Left ventricle myocardium inferior (tissue), 1 donor: ENCODE measurements at places on chromosomes 5 and 9.

GRCh38 chr9:15543047-15543813 lies 9.6 kb upstream of the CCDC171 start:
- no peak for DNase-seq

DNA sequence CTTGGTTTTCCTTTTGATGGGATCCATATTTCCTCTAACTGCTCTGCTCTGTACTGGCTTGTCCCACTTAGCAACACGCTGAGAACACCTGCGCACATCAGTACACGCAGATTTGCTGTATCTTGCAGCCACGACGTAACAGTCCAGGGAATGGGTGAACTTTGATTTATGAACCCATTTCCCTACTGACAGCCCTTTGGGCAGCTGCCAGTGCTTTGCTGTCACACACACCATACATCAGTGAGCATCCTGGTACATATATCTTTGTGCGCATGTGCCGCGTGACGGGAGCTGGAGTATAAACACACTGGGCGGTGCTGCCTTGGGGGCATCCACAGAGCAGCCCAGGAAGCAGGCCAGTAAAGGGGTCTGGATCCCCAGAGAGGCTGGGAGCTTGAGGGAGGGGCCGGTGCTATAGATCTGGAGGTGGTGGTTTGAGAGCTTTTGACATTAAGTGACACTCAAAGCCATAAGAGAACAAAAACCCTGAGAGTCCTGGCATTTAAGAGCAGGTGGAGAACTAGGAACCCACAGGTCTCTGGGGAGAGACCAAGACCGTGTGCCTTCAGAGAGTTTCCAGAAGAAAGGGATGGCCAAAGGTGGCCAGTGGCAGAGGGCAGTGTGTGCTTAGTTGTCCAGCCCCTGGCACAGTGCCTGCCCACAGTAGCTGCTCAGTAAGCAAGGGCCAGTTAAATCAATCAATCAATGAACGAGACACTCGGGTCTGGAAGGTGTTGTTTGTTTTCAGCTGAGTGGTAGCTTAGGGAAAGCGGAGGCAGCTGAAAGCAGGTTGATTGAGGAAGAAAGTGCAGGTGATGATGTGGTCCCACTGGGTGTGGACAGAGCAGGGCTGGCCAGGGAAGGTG lies 53.7 kb downstream of the LMX1B start:
- DNase-seq: no peak

- DNase-seq: no peak
Measured at GRCh38 chr9:117276444-117276843, 138.4 kb downstream of the ASTN2 start.

DNA sequence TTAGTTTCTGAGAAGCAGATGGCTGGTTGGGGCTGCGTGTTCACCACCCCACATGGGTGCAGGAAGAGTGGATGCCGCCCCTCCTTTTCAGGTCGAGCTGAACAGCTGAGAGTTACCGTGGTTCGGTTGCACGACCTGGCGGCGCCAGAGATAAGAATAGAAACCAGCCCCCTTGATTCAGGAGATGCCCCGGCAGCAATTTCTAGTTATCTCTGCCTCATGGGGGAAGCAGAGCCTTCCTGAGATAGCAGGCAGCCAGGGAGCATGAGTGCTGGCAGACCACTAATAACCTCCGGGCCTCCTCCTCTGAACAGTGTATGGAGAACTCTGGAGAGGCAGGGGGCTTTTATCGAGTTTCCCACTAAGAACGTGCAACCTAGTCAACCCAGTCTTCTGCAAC lies 177.8 kb downstream of the NSG2 start:
- DNase-seq: no peak

GRCh38 chr5:124748687-124749594 lies 2.5 kb upstream of the ZNF608 start:
- peak; percentile 46 for DNase-seq

DNA sequence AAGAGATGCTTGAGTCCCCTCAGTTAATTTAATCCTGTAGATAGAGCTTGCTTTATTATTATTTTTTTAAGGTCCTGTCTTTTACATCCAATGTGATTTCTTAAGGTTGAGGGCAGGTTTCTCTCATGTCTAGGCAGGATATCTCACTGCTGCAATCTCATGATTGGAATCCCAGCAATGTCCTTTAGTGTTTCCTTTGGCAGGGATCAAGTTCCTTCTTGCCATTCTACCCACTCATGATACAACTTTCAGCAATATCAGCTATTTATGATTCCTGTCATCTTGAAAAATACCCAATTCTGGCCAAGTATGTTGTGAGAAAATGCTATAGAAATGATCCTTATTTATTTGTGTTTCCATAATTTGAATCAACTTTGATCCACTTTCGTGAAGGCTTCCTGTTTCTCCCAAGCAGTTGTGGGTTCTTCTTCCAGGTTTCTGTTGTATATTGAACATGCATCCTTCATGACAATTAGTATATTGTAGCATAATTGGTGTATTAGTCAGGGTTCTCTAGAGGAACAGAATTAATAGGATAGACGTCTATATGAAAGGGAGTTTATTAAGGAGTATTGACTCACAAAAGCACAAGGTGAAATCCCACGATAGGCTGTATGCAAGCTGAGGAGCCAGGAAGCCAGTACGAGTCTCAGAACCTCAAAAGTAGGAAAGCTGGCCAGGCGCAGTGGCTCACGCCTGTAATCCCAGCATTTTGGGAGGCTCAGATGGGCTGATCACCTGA lies 18.4 kb upstream of the VPS13A start:
- no peak for DNase-seq

DNA sequence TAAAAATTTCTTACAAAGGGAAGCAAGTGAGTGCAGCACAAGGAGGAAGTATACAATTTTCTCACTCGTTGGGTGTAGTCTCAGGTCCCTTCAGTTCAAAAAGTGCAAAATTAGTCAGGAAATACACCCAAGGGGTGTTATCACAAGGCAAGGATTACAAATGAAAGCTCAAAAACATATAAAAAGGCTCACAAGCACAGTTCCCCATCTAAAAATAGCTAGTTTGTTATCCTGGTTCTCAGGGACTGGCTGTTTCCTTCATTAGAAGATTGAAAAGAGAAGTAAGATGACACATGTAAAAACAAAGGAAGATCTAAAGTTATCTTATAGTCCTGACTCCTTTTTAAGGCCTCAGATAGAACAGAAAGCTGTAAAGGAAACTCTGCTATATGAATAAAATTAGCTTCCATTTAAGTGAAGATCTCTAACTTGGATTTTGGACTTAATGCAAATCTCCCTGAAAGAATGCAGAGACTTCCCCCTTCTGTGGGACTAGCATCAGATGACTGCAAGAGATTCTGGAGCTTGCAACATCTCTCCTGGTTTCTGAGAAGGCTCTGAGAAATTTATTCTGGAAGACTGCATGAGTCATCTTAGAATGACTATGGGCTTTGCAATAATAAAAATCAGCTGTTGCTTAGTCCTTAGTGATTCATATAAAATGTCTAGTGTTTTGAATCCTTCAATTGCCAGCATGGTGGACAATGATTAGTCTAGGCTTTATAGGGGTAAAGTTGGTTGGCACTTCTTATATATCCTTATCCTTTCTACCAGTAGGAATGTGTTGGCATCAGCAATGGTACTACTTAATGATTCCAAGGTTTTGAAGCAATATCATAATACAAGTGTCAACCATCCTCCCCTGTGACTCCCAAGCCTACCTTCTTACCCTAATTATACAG lies 25.4 kb downstream of the DAB2 start:
- DNase-seq: no peak

DNA sequence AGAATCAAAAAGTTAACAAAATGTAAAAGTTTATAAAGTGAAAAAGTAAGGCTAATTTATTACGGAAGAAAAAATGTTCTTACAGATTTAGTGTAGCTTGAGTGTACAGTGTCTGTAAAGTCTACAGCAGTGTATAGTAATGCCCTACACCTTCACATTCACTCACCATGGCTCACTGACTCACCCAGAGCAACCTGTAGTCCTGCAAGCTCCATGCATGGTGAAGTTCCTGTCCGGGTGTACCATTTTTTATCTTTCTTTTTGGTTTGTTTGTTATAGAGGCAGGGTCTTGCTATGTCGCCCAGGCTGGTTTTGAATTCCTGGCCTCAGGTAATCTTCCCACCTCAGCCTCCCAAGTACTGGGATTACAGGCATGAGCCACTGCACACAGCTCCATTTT lies 93.6 kb downstream of the MED27 start:
- DNase-seq: no peak

DNA sequence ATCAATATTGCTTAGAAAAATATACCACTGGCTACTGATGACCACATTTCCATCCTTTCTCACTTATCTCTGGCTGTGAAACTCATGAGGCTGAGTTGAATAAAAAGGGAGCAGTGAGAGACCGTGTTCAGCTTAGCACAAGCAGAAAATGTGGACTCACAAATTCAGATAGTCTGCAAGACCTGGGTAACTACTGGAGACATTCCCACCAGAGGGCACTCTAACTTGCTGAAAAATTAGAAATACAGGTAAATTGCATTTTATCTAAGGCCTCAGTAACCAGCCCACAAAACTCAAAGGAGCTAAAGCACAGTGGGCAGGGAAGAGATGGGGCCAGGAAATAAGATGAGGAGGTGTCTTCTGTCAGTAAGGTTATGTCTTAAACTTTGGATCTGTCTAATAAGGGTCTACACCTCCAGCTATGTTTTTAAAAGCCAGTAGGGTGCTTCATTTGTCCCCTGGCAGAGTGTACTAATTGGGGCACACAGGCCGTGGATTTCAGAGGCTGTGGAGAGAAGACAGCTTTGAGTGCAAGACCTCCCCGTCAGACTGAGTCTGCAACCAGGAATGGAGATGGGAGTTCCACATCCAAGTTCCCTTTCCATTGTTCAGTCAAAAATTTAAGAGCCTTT lies 8.7 kb upstream of the NDUFB6 start:
- no peak for DNase-seq

- no peak for DNase-seq
Measured at GRCh38 chr9:133125941-133126696, 5.1 kb upstream of the RALGDS start.

DNA sequence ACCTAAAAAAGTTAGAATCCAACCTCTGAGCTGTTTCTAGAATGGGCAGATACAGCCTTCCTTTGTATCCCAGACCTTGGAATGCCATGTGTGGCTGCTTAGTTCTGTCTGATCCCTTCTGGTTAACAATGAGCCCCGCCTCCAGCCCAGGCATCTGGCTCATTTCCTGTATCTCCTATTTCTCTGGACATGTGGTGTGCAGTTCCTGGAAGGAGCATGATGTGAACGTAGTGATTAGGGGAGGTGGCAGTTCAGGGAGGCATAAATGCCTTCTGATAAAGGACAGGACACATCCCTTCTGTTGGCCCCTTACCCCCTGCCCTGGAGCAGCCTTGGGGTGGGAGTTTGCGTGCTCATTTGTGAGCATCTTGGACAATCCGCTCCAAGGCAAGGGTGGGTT lies 243.0 kb downstream of the ZSWIM6 start:
- no peak for DNase-seq

DNA sequence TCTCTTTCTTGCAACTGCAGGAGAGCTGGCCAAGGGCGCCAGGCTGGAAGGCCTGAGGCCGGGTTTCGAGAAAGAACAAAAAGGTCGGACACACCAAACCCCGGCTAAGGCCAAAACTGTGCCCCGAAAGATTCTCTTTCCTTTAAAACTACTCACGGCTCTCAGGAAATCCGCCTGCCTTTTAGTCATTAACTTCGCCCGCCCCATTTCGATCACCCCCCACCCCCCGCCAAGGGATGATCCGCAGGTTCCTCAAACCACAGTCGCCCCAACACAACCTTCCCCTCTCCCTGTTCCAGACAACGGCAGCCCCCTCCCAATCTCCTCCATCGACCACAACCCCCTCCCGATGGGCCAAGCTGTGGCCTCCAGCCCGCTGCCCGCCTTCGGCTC lies 536 bp downstream of the FEM1C start:
- DNase-seq: peak; percentile 46

GRCh38 chr9:74742191-74742790 lies 145.4 kb downstream of the TRPM6 start:
- DNase-seq: no peak

GRCh38 chr5:175576096-175576495 lies 81.8 kb upstream of the HRH2 start:
- no peak for DNase-seq

DNA sequence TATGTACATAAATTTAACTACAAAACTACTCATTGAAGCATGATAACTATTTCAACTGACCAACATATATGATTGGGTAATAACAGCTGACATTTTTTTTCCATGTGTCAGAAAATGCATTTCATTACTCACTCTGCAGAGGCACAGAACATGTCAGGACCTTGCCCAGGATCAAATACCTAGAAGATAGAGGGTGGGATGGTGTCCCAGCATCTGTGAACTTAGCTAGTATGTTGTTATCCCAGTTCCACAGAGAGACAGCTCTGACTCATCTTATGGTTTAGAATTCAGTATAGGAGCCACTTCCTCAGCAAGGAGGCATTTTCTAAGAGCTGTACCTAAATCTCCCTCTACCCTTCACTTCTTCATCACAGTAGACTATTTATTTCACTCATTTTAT lies 1198.6 kb upstream of the ACO1 start:
- DNase-seq: no peak

DNA sequence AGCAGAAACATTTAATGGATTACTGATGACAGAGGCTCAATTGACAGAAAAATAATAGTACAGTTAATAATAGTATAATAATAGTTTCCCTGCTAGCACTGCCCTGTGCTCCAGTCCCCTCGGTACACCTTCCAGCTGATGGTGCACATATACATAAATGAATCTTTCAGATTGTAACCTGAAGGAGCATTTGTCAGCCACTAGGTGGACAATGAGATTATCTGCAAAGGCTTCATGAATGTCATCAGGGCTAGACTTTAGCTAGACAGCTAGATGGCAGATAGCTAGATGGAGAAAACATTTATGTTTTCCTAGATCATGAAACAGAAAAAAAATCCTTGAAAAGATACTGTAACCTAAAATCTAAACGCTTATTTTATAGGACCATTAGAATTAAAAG lies 304.4 kb upstream of the SMC2 start:
- no peak for DNase-seq

DNA sequence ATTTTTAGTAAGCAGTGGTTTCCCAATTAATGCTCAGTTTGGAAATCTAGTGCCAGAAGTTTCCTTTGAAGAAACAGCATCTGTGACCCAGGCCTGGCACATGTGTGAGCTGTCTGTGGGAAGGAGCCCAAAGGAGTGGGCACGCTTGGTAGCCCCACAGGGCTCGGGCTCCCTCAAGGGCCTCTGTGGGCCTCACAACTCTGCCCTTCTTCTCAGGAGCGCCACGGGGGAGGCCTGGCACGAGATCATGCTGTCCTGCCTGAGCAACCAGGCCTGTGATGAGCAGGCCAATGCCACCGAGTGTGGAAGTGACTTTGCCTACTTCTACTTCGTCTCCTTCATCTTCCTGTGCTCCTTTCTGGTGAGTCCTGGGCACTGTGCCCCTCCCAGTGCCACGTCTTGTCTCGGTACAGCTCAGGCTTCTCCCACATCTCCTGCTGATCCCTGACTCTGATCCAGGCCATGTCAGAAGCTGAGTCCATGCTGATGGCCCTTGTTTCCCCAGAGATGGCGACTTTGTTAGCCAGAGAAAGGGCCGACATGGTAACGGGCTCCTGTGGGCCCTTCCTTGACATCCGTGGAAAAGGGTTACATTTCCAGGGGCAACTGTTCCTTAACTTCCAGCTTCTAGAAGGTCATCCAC lies 200.4 kb downstream of the CACNA1B start:
- no peak for DNase-seq
